ENCODE measurements at places on chromosomes 2 and 18. TPM values are rescaled to one million over a fixed set of nuclear protein-coding genes. Genes with fewer than 3 reads are reported as not detected.

The ANKRD30B gene
- total RNA-seq: not detected

The MOGAT1 gene
- total RNA-seq: 0.50 TPM

The GPR155 gene
- 7.4 TPM for total RNA-seq

The ANTXR1 gene
- 2.7 TPM for total RNA-seq

Measured in right lobe of liver (tissue), 6 donors.